ENCODE measurements at places on chromosomes 6 and 20.

DNA sequence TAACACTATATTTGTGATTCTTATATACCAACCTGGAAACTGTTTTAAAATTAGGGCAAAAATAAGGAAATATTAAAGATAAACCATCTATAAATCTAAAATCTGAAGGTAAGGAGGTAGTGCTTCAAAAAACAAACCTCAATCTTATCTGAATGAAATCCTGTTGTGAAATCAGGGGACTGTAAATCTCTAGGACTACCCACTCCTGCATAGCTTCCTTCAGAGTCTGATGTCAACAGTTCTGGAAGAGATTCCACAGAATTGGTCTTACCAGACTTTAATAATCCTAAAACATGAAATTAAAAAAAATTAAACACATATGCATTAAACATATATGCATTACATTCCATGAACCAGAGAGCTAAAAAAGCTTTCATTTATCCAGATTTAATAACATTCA lies 51.4 kb downstream of the IBTK start:
- DNase-seq = no peak

- DNase-seq = no peak
Measured at GRCh38 chr20:3483784-3484183, 13.0 kb downstream of the ATRN start.

GRCh38 chr6:83873869-83874268 lies 14.4 kb downstream of the CYB5R4 start:
- DNase-seq = no peak

DNA sequence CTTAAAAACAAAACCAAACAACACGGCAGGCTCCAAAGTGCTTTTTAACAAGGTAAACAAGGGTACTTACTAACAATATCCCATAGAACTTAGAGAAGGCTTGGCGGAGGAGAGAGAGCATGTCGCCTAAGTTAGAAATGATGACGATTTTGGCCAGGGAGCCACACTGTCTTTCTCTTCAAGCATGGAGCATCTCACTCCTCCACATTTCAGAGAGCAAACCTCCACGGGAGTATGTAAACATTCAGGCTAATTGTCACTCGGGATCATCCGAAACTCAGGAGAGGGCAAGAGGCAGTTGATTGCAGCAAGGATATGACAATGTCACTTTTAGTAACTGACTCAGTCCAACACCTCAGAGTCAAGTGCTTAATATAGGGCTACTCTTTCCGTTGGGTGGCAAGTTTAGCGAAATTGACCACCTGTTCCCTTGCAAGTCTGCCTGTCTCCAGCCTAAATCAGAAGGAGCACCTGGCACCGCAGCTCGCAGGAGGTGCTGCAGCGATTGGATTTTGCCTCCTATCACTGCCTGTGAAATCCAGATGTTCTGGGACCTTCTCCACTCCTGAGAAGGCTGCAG lies 65.8 kb upstream of the RPS6KA2 start:
- DNase-seq = no peak

DNA sequence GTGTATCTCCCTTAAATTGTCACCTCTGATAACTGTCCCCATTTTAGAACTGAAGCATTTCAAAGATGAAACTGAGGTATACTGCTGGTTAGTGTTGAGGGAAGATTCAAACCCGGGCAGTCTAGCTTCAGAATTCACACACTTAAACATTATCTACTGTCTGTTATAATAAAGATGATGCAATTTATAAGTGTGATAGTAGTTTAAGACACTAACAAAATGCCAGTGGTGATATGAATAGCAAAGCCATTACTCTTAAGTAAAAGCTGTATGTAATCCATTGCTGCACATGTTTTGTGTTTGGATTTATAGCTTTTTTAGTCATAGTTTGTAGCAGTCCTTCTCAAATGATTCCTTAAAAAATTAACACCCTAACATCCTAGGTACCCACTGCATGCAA lies 19.8 kb downstream of the USP45 start:
- no peak for DNase-seq

DNA sequence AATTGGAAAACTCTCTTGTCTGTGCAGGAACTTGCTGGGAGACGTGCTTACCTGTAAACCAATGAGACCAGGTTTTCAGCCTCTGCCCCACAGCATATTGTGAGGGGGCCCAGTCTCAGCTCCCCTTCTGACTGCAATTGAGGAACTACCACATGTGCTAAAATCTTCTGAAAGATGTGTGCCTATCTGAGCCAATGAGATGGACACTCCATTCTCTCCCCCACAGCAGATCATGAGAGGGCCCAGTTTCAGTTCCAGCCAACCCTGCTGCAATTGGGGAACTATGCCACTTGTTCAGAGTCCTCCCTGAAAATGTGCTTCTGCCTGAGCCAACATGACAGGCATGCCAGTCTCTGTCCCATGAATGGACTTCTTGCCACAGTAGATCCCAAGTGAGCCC lies 20.9 kb upstream of the PI3 start:
- DNase-seq = no peak

GRCh38 chr20:25695532-25696370 lies 902 bp downstream of the ZNF337 start:
- DNase-seq = no peak

GRCh38 chr20:57837208-57838035 lies 127.6 kb upstream of the PMEPA1 start:
- DNase-seq = no peak

GRCh38 chr6:165049362-165049761 lies 260.0 kb downstream of the C6orf118 start:
- no peak for DNase-seq

- DNase-seq = no peak
Measured at GRCh38 chr6:3517350-3517749, 60.5 kb upstream of the SLC22A23 start.

- no peak for DNase-seq
Measured at GRCh38 chr6:165634101-165634880, 28.8 kb downstream of the PDE10A start.

- peak; percentile 37 for DNase-seq
Measured at GRCh38 chr6:16331384-16332174, 93.2 kb downstream of the GMPR start.

- no peak for DNase-seq
Measured at GRCh38 chr6:167793421-167793820, 33.3 kb upstream of the AFDN start.

DNA sequence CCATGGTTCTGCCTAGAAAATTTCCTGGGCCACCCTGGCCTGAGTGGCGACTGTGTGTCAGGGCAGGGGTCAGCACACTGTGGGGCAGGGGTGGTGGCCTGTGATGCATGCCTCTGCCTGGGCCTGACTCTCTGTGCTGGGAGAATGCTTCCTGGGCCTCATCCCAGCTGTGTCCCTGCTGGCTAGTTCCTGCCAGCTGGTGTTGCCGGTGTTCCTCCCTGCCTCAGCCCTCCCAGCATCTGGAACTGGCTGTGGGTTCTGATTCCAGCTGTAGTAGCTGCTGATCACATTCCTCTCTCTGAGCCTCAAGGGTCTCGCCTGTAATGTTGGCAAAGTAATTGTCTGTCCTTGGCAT lies 101.5 kb downstream of the SYCP2 start:
- no peak for DNase-seq

DNA sequence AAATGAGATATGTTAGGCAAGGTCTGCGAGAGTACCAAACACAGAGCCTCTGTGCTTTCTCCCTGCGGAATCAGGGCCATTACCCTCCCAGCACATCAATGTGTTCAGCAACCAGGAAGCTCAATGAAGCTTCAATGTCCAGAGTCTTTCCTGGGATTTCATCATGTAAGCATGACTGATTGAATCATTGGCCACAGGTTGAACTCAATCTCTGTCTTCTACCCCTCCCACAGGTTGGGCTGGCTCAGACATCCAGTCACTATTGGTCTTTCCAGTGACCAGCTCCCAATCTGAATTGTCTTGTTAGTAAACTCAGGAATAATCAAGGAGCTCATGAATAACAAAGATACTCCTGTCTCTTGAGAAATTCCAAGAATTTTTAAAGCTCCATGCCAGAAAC lies 2.7 kb upstream of the DTD1 start:
- no peak for DNase-seq

- peak; percentile 66 for DNase-seq
Measured at GRCh38 chr6:19691465-19692167, 145.6 kb upstream of the ID4 start.

- no peak for DNase-seq
Measured at GRCh38 chr6:32182555-32182981, 1.5 kb downstream of the AGER start.

GRCh38 chr6:29938746-29939508 lies 3.4 kb upstream of the HLA-A start:
- DNase-seq = no peak

- DNase-seq = no peak
Measured at GRCh38 chr6:157229132-157229618, 94.1 kb downstream of the TMEM242 start.

DNA sequence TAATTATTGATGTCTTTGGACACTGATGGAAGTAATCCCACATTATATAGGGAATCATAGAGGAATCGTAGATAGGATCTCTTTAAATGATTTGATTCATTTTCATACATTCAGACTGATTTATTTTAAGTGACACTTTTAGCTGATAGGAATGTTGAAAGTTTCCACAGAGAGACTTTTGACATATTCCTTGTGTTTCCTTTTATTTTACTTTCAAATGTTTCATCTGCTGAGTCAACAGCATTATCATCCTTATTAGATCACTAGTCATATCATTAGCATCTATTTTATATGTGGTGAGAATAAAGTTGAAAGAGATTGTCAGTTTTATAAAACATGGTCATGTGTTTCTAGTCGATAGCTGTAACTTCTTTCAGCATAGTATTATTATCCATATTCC lies 13.4 kb downstream of the DCBLD1 start:
- no peak for DNase-seq

DNA sequence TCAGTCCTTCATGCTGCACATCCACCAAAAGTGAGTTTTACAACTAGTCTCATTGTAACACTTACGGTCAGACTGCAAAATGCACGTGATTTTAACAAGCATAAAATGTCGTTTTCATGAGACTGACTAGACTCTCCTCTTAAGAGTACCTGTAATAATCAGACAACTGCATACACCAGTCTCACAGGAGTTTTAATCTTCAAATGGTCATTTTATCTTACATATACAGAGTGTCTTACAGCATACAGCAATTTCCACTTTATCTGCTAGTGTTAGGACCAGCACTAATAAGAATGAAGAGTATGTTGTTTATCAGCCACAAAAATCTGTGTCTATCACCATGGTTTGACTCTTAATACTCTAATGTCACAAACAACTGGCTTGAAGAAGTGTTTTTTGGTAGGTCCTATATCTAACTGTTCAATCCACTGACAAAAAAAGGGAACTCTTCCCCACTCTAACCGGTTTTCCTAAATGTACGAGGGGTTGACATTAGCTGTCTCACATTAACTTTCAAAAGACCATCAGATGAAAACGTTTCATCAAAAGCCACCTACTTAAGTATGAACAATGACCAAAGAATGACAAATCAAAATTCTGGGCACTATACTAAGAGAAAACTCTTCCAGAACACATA lies 1.5 kb upstream of the ASF1A start:
- no peak for DNase-seq

- no peak for DNase-seq
Measured at GRCh38 chr6:100664274-100665040, 199.7 kb upstream of the SIM1 start.

DNA sequence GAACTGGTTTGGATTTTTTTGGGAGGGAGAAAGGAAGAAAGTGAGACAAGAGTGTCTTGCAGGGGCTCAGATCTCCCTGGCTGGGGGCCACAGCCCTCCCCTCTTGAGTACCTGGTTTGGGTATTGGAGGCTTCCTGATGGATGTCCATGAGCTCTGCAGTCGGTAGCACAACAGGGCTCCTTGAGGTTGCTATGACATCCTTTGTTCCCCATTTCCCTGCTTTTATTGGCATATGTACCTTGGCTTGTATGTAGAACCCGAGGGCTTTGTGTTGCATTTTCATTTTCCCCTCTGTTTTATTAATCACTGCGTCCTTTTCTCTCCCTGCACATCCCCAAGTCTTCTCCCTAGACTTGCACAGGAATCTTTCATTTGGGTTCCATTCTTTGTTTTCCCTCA lies 355.5 kb upstream of the TSHZ2 start:
- no peak for DNase-seq

GRCh38 chr6:5143634-5144311 lies 58.6 kb downstream of the PPP1R3G start:
- DNase-seq = peak; percentile 67

DNA sequence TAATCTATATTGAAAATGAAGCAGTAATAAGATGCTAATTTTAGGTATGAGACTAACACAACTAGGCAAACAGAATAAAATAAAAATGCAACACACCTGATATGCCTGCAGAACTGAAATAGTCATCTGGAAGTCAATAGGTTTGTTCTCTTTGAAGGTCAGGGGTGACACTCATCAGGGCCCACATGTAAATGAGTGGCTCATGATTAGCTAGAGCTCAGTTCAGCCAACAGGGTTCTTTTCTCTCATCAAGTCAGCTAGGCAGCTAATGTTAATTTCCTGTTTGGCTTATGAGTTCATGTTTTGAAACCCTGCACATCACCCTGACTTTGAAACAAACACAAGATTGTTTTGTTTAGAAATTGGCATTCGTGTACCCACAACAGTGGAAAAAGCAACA lies 23.8 kb downstream of the SMLR1 start:
- no peak for DNase-seq

DNA sequence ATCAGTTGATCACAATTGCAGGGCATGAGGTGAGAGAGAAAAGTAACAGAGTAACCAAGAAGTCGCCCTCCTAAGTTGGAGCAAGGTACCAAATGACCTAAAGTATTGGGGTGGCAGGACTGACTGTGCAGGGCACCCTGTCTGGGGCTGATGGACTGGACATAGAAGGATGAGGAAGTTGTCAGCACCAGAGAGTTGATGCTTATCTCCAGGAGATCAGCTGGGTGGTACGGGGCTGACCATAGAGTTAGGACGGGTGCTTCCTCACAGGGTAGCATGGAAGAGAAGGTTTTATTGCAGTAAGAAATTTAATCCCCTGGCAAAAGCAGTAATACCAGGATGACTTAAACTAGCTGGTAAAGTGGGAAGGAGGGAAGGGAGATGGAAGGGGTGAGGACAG lies 66.7 kb downstream of the TMEM170B start:
- DNase-seq = no peak

DNA sequence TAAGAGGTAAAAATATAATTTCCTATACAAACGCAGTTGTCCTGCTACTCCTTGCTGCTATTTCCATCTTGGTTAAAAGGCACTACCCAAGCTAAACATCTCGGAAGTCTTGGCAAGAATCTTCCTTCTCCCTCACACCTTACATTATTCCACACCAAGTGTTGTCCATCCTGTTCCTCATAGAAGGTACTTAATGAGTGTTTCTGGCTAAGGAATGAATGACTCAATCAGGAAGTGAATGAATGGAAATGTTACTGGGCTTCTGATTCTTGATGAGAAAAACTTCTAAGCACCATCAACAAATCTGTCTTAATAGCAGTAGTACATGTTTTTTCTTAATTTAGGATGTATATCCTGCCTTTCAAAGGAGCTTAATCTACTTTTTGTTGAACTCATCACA lies 40.6 kb upstream of the RSPO3 start:
- DNase-seq = no peak

DNA sequence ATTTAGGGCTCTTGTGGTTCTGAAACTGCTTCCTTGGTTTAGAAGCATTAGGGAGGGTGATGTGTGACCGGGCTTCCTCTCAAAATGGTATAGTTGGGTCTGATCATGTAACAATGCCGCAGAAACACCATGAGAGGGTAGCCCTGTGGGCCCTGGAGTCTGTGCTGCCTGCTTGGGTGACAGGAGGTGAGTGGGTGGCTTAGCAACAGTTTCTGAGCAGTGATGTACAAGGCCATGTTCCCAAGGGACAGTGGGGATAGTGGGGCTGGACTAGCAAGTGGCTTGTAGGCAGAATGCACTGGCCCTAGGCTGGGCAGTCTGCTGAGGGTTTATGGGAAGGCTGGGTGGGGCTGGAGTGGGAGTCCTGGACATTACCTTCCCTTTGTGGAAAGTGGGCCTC lies 106.9 kb upstream of the MYL9 start:
- no peak for DNase-seq

GRCh38 chr6:17485181-17485580 lies 91.8 kb downstream of the CAP2 start:
- no peak for DNase-seq

All from anterior cingulate cortex (tissue), 58 donors.